ENCODE measurements at places on chromosomes 6 and 20.

DNA sequence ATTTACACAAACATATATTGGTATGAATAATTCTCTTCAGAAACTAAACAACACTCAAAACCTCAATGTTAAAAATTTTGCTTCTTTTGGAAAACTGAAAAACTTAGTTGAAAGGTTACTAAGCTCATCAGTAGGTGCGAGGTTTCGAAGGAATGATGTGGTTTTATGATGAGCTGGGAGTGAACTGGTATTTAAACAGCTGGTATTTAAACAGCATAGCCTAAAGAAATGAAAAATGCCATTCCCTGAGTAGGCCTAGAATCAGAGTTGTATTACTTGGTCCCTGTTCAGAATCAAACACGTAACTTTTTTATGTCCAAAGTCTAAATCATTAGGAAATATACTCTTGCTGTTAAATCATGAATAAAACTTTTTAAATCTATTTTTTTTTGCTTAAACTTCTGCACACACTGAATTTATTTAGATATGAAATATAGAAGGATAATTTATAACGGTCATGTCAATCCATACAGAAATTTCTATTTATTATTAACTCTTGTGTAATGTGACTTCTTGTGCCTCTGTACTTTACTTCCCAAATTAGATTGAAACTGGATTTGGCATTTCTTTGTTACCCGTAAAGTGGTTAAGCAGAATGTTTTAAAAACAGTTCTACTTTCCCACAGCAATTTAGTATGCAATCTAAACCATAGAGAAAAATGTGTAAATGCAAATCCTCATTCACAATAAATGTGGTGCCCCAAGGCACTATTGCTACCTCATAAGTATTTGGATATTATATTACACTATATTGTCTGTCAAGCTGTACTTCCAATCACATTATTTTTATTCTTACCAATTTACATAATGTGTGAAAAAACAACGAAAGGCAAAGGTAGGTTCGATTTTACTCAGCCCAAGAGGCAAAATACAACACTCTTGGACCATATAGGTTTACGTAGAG, 124.1 kb downstream of the HS3ST5 start:
- DNase-seq, result no peak

DNA sequence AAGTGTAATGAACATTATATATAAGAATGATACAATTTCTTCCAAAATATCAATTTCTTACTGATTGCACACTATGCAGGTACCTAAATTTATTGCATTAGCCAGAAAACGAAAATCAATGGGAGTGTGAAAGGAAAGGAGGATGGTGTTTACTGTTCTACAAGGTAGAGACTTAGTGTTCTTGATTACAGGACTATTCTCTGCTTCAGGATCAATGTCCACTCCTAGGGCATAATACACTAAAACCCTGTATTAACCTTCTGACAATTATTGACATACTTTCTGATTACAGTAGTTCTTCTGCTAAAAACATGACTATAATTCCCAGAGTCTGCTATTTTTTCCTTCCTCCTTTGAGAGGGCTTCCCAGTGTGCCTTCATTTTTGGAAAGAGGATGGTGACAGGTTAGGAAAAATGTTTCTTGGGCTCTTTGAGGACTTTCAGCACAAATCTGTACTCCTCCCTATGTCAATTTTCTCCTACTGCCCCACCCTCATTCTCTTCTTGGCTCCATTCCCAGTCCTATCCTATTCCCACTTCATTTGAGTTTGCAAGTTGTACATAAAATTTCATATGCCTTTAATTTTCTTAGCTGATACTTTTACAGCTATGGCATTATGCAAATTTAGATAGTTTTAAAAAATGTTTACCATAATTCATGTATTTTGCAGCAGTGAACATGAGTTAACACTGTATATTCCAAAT, 278.9 kb downstream of the CENPW start:
- no peak for DNase-seq

- no peak for DNase-seq
Observed at GRCh38 chr6:28658475-28659249, 133.0 kb downstream of the GPX5 start.

GRCh38 chr6:29011276-29011734, 6.2 kb upstream of the ZNF311 start:
- peak; percentile 34 for DNase-seq

- DNase-seq, result no peak
Observed at GRCh38 chr20:62975251-62975760, 22.8 kb downstream of the SLC17A9 start.

DNA sequence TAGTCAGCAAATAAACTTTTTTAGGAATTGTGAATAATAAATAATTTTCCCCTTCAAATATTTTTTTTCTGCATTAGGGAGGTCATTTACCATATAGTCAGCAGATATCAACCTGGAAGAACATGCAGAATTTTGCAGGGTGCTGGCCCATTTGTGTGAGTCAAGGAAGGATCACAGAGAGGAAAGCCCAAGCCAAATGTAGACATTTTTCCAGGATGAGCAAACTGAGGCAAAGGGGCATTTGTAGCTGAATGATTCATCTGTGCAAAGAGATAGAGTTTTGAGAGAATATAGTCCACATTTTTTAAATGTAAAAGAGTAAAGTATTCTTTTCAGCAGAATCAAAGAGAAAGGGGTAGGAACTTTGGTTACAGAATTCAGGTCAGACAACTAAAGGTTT, 555.5 kb upstream of the MARCKS start:
- DNase-seq, result no peak

GRCh38 chr6:160077526-160077925, 44.1 kb upstream of the SLC22A1 start:
- DNase-seq, result no peak

GRCh38 chr20:11970243-11970836, 52.6 kb downstream of the BTBD3 start:
- no peak for DNase-seq

DNA sequence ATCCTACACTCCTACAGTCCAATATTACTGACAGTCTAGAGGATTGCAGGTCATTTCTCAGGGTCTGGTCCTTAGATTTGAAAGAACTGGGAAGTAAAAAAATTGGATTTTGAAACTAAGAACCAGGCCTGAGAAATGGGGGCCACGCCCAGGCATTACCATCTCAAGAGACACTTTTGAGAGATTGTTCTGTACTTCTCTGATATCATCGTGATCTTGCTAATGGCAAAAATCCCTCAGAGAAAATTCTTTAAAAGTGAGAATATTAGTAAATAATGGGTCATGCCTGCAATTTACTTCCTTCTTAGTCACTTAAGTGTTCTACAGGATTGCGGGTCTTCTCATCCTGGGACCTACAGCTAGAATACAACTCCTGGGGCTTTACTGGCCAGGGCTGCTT, 42.0 kb upstream of the HIVEP1 start:
- DNase-seq, result no peak

- no peak for DNase-seq
Observed at GRCh38 chr6:32212076-32212760, 11.6 kb downstream of the NOTCH4 start.

DNA sequence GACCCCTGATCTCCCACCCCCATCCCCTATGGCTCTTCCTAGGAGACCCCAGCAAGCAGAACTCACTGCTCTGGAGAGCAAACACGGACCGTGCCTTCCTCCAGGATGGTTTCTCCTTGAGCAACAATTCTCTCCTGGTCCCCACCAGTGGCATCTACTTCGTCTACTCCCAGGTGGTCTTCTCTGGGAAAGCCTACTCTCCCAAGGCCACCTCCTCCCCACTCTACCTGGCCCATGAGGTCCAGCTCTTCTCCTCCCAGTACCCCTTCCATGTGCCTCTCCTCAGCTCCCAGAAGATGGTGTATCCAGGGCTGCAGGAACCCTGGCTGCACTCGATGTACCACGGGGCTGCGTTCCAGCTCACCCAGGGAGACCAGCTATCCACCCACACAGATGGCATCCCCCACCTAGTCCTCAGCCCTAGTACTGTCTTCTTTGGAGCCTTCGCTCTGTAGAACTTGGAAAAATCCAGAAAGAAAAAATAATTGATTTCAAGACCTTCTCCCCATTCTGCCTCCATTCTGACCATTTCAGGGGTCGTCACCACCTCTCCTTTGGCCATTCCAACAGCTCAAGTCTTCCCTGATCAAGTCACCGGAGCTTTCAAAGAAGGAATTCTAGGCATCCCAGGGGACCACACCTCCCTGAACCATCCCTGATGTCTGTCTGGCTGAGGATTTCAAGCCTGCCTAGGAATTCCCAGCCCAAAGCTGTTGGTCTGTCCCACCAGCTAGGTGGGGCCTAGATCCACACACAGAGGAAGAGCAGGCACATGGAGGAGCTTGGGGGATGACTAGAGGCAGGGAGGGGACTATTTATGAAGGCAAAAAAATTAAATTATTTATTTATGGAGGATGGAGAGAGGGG, 1.4 kb downstream of the LTA start:
- DNase-seq, result no peak

GRCh38 chr20:42259389-42259788, 641.2 kb upstream of the CHD6 start:
- DNase-seq, result no peak

GRCh38 chr20:5402903-5403531, 86.3 kb upstream of the PROKR2 start:
- DNase-seq, result no peak

DNA sequence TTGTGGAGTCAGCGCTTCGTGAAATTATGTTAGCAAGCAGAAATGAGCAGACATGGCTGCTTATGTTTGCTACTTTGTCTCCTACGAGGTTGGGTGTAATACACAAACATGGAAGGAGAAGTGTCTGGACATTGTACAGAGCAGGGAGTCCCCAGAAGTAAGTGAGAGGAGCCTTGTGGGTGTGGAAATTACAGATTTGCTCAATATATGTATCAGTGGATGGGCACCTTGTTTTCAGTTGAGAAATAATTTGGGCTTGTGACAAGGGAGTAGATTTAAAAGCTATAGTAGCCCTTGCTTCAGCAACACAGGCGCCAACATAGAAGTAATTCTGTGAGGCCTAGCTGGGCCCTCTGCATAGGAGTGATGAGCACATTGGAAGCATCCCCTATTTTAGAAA, 49.2 kb downstream of the HECA start:
- DNase-seq, result peak; percentile 67

GRCh38 chr6:105875974-105876640, 210.0 kb upstream of the PRDM1 start:
- DNase-seq, result no peak

- no peak for DNase-seq
Observed at GRCh38 chr6:22141241-22141745, 155.5 kb downstream of the PRL start.

DNA sequence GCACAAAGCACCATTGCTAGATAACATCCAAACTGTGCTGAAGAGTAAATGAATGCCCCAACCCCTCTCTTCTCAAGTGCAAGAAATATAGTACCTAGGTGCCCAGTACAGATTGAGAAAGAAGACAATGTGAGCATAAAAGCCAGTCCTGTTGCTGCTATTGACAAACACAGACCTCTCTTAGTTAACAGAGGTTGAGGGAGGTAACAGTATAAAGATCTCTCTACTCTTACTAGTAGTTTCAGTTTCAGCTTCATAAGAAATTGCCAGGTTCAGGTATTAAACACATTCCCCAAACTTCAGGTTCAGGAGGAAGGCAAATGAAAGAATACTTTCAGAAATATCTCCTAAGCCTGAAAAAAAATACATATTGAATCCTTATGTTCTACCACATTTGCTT, 31.4 kb downstream of the TBC1D32 start:
- DNase-seq, result no peak

DNA sequence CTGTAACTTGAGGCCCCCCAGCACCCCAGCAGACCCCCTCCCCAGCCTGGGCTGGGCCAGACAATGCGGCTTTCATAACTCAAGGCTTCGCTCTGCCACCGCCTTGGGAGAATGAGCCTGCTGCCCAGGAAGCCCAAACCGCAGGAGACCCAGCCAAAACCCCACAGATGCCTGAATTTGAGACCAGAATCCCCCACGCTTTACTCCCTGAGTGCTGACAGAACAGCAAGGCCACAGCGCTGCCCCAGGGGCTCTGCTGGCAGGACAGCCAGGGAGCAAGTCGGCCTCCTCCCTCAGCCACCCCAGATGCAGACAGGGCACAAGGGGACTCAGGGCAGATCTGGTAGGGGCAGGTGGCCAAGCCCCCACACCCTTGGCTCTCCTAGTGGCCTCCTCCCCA, 2.2 kb downstream of the MDFI start:
- DNase-seq, result no peak

- no peak for DNase-seq
Observed at GRCh38 chr20:31721408-31722256, 1.0 kb downstream of the BCL2L1 start.

- DNase-seq, result no peak
Observed at GRCh38 chr6:158808442-158808833, 10.7 kb downstream of the EZR start.

DNA sequence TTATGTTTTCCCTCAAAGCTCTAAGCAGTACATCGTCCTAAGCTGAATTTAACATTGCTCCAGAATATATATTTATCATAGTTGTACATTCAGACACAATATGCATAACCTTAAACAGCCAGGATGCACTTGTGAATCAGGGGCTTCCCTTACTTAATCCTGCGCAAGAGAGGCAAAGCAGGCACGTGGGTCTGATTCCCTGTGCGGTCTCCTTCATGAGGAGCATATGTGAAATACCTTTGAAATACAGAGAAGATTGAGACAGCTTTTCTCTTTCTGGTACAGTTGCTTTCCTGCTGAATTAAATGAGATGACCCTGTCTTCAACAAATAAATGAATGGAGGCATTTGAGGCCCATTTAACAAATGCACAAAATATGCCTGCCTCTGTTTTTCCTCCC, 1.5 kb downstream of the HTR1E start:
- no peak for DNase-seq

DNA sequence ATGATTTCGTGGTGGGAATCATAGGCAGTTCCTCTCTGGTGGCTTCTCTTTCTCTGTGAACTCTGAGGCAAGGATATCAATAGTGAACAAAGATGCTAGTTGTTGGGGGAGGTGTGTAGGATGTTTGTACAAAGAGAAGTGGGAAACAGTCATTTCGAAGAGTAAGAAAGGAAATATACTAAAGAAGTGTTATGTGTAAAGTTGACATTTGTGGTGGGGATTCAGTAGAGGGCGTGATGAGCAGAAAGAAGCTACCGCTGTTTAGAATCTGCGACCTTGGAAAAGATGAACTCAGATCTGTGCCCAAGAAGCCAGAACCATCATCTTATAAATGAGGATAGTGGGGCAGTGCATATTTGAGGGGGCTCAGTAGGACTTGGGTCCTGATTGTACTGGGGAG, 11.4 kb downstream of the SLC35F1 start:
- DNase-seq, result no peak

DNA sequence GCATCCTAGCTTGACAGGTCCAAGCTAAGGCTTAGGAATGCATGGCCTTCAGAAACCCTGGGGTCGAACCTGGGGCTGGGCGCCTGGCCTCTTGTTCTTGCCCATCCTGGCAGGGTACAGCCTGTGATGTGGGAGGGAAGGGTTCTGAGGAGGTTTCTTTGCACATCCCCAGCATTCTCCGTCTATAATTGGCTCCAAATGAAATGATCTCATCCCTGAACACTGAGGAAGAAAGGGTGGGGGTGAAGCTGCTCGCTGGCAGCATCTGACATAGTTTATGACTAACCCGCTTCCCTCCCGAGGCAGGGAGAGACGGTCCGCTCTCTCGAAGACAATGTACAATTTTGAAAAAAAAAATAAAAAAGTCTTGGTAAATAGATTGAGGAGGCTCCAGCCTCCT, 67.1 kb upstream of the ZNFX1 start:
- no peak for DNase-seq

- no peak for DNase-seq
Observed at GRCh38 chr6:106620931-106621672, 8.2 kb downstream of the RTN4IP1 start.

GRCh38 chr6:100435299-100435698, 29.4 kb downstream of the SIM1 start:
- no peak for DNase-seq

- no peak for DNase-seq
Observed at GRCh38 chr6:33453393-33454008, 875 bp upstream of the ZBTB9 start.

GRCh38 chr6:76043690-76044089, 28.8 kb downstream of the IMPG1 start:
- DNase-seq, result no peak

Measured in CD14-positive monocyte (primary cell).